Spleen (tissue), 13 donors: ENCODE measurements at places on chromosomes 4 and X. TPM values are rescaled to one million over a fixed set of nuclear protein-coding genes. Genes with fewer than 3 reads are reported as not detected.

DNA sequence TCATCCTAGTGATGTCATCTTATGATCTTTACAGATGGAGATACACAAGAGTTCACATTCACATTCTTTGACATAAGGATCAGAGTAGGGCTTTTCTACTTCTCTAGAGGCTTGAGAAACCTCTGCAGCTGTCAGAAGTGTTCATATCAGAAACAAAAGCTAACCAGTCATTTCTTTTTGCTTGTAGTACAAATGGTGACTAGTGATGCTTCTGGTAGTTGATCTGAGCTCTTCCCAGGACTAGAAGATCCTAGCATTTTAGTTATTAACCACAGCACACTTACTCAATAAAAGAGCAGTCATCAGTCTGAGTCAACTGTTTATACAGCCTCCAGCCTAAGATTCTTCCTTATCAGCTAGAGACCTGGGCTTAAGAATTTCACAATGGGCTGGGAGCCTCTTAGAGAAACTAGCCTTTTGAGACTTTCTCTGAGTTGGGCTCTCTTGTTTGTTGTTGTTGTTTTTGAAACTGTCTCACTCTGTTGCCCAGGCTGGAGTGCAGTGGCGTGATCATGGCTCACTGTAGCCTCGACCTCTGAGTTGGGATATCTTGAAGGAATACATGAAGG lies 84.1 kb downstream of the TMEM164 start:
- DNase-seq: no peak

The SH3TC1 gene
- total RNA-seq: 90.9 TPM

DNA sequence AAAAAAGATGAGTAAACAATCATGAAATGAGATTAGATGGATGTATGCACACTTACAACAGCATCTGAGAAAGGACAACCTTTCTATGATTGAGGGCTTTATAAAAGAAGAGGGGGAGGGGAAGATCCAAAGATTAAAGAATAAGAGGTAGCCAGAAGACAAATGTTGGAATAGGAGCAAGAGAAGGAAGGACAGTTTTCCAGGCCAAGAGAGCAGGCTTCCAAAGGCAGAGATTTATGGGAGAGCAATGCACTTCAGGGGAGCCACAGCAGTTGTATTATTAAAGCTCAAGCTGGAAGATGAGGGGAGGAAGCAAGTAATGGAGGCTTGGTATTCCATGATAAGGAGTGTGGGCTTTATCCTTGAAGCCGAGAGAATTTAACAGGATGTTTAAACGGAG lies 110.3 kb upstream of the PTPN13 start:
- no peak for DNase-seq

- no peak for DNase-seq
These were observed 39.5 kb downstream of the NSD2 start for GRCh38 chr4:1910643-1911042.

GRCh38 chr4:139007640-139008039 lies 7.9 kb upstream of the NOCT start:
- DNase-seq: no peak

DNA sequence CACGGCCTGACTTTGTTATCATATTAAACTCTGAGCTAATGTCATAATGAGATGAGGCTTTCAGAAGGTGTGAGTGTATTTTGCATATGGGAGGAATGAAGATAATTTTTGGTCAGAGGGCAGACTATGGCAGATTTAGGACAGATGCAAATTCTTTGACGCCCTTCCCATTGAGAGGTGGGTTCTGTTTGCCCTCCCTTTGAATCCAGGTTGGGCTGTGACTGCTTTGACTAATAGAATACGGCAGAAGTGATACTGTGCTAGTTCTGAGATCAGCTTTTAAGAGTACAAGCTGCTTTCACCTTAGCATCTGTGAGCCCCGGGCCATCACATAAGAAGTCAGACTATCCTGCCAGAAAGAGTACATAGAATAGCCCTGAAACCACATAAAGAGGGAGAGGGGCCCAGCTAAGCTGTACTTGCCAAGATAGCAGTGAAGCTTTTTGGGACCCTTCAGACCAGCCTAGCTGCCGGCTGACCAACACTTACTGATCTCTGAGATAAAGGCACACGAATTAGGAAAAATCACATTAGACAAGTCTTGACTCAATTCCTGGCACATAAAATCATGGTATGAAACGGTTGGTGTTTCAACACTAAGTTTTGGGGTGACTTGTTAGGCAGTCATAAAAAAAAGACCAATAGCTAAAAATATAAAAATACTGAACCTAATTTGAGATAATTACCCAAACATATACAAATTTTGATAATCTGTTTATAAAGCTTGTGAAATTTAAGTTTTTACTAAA lies 166.7 kb upstream of the SH3RF1 start:
- DNase-seq: no peak

DNA sequence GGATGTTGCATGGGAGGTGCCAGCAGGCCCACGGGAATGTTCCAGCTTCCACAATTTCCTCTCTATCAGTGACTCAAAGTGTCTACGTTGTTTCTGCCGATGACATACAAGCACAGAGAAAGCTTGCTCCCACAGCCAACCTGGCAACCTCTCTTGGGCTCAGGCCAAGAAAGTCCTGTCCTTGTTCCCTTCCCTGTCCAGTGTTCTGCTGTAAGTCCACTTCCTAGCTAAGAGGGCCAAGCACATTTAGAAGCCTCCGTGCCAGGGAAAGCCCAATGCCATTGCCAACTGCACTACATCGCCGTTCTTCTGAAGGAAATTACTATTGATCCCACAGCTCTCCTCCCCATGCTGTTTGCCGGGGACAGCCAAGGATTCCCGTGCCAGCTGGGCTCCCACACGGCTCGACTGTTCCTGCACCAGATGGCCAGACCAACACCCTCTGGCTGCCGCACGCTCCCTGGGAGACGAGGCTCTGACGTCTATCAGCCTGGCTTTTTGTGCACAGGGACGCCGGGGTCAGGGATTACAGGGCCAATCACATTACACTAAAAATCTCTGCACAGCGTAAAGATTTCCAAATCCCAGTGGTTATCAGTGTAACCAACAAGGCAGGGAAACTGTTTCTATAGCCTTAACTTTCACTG lies 284.0 kb downstream of the BCOR start:
- peak; percentile 83 for DNase-seq

GRCh38 chr4:118950224-118950623 lies 61.6 kb downstream of the SYNPO2 start:
- DNase-seq: no peak

GRCh38 chr4:40564004-40564403 lies 65.7 kb downstream of the RBM47 start:
- DNase-seq: no peak

- no peak for DNase-seq
These were observed 16.2 kb downstream of the ZFYVE28 start for GRCh38 chr4:2402048-2402842.

- no peak for DNase-seq
These were observed 1.3 kb upstream of the ADH7 start for GRCh38 chr4:99436462-99436861.

The HPGDS gene
- not detected for total RNA-seq

- no peak for DNase-seq
These were observed 182.8 kb downstream of the BANK1 start for GRCh38 chr4:101973361-101973760.

DNA sequence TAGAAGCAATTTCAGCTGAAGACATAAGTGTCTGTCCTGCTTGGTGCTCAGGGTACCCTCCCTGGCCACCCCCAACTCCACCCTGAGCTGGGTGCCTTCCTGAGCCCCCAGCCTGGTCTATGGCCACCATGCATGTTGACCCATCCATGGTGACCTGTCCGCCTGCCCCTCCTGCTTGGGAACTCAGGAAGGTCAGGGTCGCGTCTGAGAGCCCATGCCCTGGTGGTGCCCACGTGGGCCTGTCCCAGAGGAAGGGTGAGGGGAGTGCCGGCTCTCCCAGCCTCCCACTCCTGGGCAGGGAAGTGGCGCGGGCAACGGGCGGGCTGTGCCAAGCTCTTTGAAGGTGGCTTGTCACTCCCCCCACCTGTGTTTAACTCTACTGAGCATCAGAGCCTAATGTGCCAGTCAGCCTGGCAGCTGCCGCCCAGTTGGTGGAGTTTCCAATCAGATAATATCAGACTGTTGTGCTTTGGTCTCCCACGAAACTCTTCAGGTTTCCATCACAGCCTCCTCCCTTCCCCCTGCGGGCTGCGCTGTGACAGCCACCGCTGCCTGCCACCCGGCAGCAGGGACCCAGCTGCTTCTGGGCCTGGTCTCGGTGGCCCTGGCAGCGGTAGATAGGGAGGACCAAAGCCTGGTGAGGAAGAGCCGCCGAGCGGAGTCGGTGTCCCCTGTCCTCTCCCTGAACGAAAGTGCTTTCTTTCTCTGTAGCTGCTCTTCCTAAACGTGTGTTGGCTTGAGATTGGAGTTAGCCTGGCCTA lies 4.8 kb downstream of the SH3BP2 start:
- peak; percentile 86 for DNase-seq

The NXF2 gene
- not detected for total RNA-seq

- no peak for DNase-seq
These were observed 484.5 kb downstream of the IL15 start for GRCh38 chr4:142120921-142121320.

DNA sequence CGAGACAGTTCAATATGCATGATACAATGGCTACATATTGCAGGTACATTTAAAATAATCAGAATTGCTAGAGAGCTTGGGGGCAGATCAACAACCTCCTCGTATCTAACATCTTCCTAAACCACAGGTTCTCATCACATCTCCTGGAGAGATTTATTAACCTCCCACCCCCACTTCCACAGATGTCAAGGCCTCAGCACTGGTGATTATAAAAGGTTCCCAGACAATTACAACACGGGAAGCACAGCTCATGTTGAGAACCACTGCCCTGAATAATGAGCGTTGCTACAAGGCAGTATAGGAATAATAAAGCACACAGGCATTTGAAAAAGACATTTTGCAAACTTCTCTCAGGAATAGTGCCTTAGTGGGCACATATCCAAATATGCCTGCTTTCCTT lies 42.8 kb downstream of the ELOVL6 start:
- no peak for DNase-seq

- DNase-seq: no peak
These were observed 33.7 kb downstream of the COQ2 start for GRCh38 chr4:83250687-83251446.

DNA sequence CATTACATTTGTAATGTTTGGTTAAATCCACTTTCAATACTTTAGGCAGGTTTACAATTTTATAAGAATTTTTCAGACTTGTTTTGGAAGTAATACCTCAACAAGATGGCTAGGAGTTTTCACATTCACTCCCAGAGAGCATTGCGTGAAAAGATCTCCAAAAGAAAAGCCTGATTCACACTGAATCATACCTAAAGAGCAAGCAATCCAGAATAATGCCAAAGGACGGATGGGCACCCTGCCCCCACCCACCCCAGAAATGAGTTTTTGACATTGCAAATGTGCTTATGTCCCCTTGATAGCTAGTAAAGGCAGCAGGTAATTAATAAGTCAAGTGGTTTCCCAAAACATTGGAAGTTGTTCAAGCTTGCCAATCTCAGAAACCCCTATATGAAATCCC lies 557.7 kb upstream of the TENM3 start:
- no peak for DNase-seq

The MAGEA2 gene
- total RNA-seq: not detected

- peak; percentile 81 for DNase-seq
These were observed 350.9 kb downstream of the MID1IP1 start for GRCh38 chrX:39152106-39152649.

- no peak for DNase-seq
These were observed 603 bp downstream of the MAD2L1 start for GRCh38 chr4:120065974-120066516.

DNA sequence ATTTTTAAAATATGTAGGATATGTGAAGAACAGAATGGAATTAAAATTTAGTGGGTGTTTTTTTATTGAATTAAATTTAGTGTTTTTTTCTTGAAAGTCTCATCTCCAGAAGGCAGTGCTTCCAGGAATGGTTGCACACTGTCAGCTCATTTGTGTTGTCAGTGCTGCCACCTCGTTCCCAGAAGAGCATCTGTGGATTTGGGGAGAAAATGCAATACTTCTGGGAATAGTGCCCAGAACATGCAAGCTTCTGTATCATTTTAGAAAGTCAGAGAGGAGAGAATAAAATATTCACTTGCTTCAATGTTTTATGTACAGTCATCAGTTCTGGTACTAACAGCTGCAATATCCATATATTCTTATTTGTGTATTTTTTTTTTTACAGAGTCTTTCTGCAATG lies 608.8 kb downstream of the PCDH7 start:
- no peak for DNase-seq

- DNase-seq: no peak
These were observed 80.6 kb downstream of the COMMD8 start for GRCh38 chr4:47382846-47383360.

The PAGE2B gene
- not detected for total RNA-seq

The WDR17 gene
- 3.7 TPM for total RNA-seq

DNA sequence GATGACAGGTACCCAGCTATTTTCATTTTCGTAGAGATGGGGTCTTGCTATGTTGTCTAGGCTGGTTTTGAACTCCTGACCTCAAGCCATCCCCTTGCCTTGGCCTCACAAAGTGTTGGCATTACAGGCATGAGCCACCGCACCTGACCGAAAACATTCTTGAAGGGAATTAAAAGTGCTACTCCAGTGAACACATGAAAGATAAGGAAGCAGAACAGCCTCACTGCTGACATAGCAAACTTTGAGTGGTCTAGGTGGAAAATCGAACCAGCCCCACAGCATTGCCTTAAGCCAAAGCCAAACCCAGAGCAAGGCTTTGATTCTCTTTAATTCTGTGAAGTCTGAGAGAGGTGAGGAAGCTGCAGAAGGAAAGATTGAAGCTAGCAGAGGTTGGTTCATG lies 65.1 kb downstream of the KDM6A start:
- DNase-seq: no peak

DNA sequence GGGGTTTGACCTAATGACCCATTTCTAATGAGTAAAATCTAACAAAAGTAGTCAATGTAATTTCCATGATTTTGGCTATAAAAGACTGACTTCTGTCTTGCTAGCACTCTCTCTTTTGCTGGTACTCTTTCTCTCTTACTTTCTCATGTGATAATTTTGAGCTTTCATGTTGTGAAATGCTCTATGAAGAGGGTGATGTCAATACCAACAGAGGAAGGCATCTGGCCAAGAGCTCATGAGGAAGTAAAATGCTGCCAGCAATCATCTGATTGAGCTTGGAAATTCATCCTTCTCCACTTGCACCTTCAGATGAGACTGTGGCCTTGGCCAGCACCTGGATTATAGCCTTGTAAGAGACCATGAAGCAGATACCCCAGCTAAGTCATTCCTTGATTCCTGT lies 347.7 kb downstream of the HS3ST1 start:
- no peak for DNase-seq

GRCh38 chr4:188903986-188904385 lies 764.7 kb downstream of the TRIML1 start:
- no peak for DNase-seq
